ENCODE measurements at places on chromosomes 5 and 9.

DNA sequence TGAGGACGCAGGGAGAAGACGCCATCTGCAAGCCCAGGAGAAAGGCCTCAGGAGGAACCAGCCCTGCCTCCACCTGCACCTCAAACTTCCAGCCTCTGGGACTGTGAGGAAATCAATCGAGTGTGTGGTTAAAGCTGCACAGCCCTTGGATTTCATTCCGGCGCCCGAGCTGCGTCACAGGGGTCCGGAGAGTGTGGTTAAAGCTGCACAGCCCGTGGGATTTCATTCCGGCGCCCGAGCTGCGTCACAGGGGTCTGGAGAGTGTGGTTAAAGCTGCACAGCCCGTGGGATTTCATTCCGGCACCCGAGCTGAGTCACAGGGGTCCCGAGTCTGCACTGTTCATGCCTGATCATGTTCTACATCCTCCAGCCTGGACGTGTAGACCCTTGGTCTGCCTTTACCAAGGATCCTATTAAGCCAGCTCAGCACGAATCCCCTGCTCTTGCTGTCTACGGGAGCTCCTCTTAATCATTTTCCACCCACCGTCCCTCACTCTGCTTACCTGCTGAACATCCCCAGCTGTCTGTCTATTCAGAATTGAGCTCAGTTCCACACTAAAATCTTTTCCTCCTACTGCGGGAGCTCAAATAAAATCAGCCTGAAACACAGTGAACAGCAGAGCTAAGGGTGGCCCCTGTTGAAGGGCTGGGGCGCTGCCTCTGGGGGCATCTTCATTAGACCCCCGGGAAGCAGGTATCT, 73.0 kb upstream of the OLFM1 start:
- no peaks in the 10 kb centered on the region for H3K27me3 ChIP-seq
- no peak for DNase-seq
- no peak overlapping the region for H3K4me3 ChIP-seq
- no peak overlapping the region for H3K27ac ChIP-seq
- H3K4me1 ChIP-seq = no peaks in the 10 kb centered on the region

GRCh38 chr5:39274398-39275085, 55.2 kb upstream of the FYB1 start:
- H3K27me3 ChIP-seq = no peaks in the 10 kb centered on the region
- peak overlapping the region; percentile 78 for H3K27ac ChIP-seq
- DNase-seq = no peak
- H3K36me3 ChIP-seq = no peaks in the 10 kb centered on the region
- peak overlapping the region; percentile 36 for H3K4me3 ChIP-seq

GRCh38 chr9:72203205-72203803, 54.1 kb downstream of the GDA start:
- no peak for DNase-seq
- H3K4me3 ChIP-seq = no peak overlapping the region
- no peaks in the 10 kb centered on the region for H3K4me1 ChIP-seq
- peaks cover 3% of the 10 kb centered on the region for H3K27me3 ChIP-seq
- no peak overlapping the region for H3K27ac ChIP-seq

GRCh38 chr5:17813214-17813613, 179.0 kb downstream of the TAF11L14 start:
- no peaks in the 10 kb centered on the region for H3K4me1 ChIP-seq
- no peaks in the 10 kb centered on the region for H3K36me3 ChIP-seq
- H3K27me3 ChIP-seq = no peaks in the 10 kb centered on the region
- H3K4me3 ChIP-seq = no peak overlapping the region
- H3K27ac ChIP-seq = no peak overlapping the region
- DNase-seq = no peak

- DNase-seq = no peak
- no peak overlapping the region for H3K27ac ChIP-seq
- no peaks in the 10 kb centered on the region for H3K4me1 ChIP-seq
- peaks cover 2% of the 10 kb centered on the region for H3K36me3 ChIP-seq
- no peak overlapping the region for H3K4me3 ChIP-seq
Measured at GRCh38 chr9:78314953-78315870, 18.3 kb downstream of the PSAT1 start.

GRCh38 chr5:160033546-160034252, 24.8 kb downstream of the TTC1 start:
- no peak for DNase-seq
- peaks cover 31% of the 10 kb centered on the region for H3K36me3 ChIP-seq
- no peak overlapping the region for H3K4me3 ChIP-seq
- H3K27me3 ChIP-seq = no peaks in the 10 kb centered on the region
- no peak overlapping the region for H3K27ac ChIP-seq
- H3K4me1 ChIP-seq = no peaks in the 10 kb centered on the region

GRCh38 chr5:85604786-85605185, 1013.0 kb upstream of the COX7C start:
- no peaks in the 10 kb centered on the region for H3K27me3 ChIP-seq
- H3K27ac ChIP-seq = no peak overlapping the region
- no peaks in the 10 kb centered on the region for H3K4me1 ChIP-seq
- no peak for DNase-seq

- peaks cover 82% of the 10 kb centered on the region for H3K4me1 ChIP-seq
- no peak for DNase-seq
- peaks cover 14% of the 10 kb centered on the region for H3K36me3 ChIP-seq
- H3K4me3 ChIP-seq = peak overlapping the region; percentile 78
- H3K27ac ChIP-seq = peak overlapping the region; percentile 92
Measured at GRCh38 chr5:180804129-180804618, 1.6 kb upstream of the MGAT1 start.

GRCh38 chr9:106883626-106884190, 20.7 kb downstream of the ZNF462 start:
- no peak for DNase-seq
- no peaks in the 10 kb centered on the region for H3K36me3 ChIP-seq
- H3K4me1 ChIP-seq = no peaks in the 10 kb centered on the region
- H3K27ac ChIP-seq = no peak overlapping the region
- no peaks in the 10 kb centered on the region for H3K27me3 ChIP-seq

DNA sequence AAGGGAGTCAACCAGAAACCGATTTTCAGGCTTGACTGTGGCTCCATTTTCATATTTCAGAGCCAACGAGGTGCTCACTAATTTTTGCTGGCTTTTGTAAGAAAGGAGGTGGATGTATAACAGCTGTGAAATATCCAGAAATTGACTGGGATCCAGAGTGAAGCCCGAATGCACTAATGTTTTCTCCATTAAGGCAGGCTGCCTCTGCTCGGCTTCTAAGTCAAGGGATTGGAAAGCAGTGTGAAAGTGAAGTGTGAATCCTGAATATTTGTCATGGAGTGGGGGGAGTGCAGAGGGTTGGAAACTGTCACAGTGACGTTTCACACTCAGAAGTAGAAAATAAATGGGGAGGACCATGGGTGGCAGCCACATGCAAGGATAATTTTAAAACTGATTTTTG, 237.4 kb downstream of the GOLPH3 start:
- H3K36me3 ChIP-seq = no peaks in the 10 kb centered on the region
- H3K27ac ChIP-seq = no peak overlapping the region

- no peak overlapping the region for H3K27ac ChIP-seq
- DNase-seq = no peak
- no peaks in the 10 kb centered on the region for H3K36me3 ChIP-seq
- H3K4me1 ChIP-seq = no peaks in the 10 kb centered on the region
- H3K4me3 ChIP-seq = no peak overlapping the region
- no peaks in the 10 kb centered on the region for H3K27me3 ChIP-seq
Measured at GRCh38 chr5:82635561-82636288, 357.6 kb upstream of the RPS23 start.

DNA sequence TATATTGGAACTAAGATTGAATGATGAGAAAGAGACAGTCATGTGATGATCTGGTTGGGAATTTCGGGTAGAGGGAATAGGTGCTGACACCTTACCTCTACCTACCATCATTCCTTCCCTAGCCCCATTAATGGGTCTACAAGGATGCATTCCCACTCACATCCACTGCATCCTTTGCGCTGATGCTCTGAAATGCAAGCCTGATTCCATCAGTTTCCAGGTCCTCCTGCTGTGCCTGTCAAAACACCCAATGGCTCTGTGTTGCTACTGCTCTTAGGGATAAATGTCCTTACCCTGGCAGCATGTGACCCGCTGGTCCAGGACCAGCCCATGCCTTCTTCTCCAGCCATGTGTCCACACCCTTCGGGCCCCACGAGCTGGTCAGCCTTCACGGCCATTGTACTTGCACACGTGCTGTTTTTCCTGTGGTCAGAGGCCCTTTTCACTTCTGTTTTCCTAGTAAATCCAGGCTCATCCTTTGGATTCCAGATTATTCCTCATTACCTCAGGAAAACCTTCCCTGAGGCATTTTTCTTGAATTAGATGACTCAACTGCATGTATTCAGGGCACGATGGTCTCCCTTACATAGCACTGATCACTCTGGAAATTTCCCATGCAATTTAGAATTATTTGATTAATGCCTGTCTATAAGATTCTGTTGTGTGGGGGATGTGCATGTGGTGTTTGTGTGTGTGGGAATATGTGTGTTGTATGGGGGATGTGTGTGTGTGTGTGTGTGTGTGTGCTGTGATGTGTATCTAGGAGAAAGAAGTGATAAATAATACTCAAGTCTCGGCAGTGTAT, 185.0 kb downstream of the DIRAS2 start:
- H3K27ac ChIP-seq = no peak overlapping the region
- no peak for DNase-seq

GRCh38 chr9:108666240-108666784, 189.5 kb downstream of the ACTL7B start:
- H3K4me3 ChIP-seq = no peak overlapping the region
- no peak overlapping the region for H3K27ac ChIP-seq
- H3K4me1 ChIP-seq = no peaks in the 10 kb centered on the region
- no peaks in the 10 kb centered on the region for H3K36me3 ChIP-seq

DNA sequence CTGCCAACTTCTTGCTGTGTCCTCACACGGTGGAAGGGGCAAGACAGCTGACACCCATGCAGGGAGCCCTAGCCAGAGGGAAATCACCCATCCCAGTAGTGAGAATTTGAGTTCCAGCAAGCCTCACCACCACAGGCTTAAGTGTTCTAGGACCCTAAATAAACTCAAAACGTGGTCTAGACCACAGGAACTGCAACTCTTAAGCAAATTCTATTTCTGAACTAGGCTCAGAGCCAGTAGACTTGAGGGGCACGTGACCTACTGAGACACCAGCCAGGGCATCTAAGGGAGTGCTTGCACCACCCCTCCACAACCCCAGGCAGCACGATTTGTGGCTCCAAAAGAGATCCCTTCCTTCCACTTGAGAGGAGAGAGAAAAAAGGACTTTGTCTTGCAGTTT, 96.0 kb upstream of the PHF24 start:
- no peak overlapping the region for H3K27ac ChIP-seq
- no peaks in the 10 kb centered on the region for H3K4me1 ChIP-seq
- no peak for DNase-seq
- peaks cover 8% of the 10 kb centered on the region for H3K27me3 ChIP-seq
- no peak overlapping the region for H3K4me3 ChIP-seq
- H3K36me3 ChIP-seq = no peaks in the 10 kb centered on the region

DNA sequence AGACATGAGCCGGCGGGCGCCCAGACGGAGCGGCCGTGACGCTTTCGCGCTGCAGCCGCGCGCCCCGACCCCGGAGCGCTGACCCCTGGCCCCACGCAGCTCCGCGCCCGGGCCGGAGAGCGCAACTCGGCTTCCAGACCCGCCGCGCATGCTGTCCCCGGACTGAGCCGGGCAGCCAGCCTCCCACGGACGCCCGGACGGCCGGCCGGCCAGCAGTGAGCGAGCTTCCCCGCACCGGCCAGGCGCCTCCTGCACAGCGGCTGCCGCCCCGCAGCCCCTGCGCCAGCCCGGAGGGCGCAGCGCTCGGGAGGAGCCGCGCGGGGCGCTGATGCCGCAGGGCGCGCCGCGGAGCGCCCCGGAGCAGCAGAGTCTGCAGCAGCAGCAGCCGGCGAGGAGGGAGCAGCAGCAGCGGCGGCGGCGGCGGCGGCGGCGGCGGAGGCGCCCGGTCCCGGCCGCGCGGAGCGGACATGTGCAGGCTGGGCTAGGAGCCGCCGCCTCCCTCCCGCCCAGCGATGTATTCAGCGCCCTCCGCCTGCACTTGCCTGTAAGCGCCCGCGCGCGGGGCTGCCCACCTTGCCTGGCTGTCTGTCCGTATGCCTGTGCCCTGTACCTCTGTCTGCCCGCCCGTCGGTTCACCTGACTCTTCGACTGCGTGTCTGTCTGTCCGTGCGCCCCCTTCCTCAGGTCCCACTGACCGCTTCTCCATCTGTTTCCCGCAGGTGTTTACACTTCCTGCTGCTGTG, 412 bp downstream of the FGF18 start:
- no peak overlapping the region for H3K27ac ChIP-seq
- H3K36me3 ChIP-seq = no peaks in the 10 kb centered on the region
- peaks cover 18% of the 10 kb centered on the region for H3K4me1 ChIP-seq
- DNase-seq = no peak
- peak overlapping the region; percentile 38 for H3K4me3 ChIP-seq

DNA sequence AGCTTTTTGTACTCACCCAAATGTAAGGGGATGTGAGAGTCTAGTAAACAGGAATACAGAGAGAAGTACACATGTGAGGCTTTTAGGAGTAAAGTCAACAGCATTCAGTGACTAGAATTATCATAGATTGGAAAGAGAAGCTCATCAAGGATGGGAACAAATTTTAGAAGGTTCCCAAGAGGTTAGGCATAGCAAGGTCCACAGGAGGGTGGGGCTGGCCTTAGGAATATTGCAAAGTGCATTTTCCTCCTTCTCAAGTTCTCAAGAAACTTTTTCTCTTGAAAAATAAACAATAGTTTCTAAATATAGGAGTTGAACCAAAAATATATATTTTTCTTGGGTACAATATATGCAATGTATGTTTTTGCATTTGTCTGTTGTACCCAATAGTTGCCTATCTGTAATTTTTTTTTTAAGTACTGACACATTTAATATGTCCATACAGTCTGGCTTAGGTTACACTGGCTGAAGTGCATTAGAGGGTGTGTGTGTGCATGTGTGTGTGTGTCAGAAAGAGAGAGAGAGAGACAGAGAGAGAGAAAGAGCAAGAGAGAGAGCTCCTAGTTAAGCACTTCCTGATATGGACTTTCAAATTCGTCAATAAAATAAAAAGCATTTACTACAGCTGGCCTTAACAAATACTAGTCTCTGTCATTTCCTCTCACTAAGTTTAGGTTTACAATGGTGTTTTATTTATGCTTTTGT, 62.2 kb downstream of the SNX18 start:
- H3K36me3 ChIP-seq = no peaks in the 10 kb centered on the region
- no peak for DNase-seq
- no peaks in the 10 kb centered on the region for H3K4me1 ChIP-seq
- no peak overlapping the region for H3K4me3 ChIP-seq
- no peaks in the 10 kb centered on the region for H3K27me3 ChIP-seq

- H3K4me3 ChIP-seq = no peak overlapping the region
- no peak for DNase-seq
- peaks cover 15% of the 10 kb centered on the region for H3K27me3 ChIP-seq
- no peaks in the 10 kb centered on the region for H3K36me3 ChIP-seq
Measured at GRCh38 chr5:7396713-7397454, 946 bp downstream of the ADCY2 start.
